ENCODE measurements at places on chromosomes 7 and 10. TPM values are rescaled to one million over a fixed set of nuclear protein-coding genes. Genes with fewer than 3 reads are reported as not detected.

- no peak for DNase-seq
These were observed 57.9 kb downstream of the CUX1 start for GRCh38 chr7:101875283-101875846.

- no peak for DNase-seq
These were observed 69.3 kb downstream of the MTERF1 start for GRCh38 chr7:91811236-91811635.

- DNase-seq, result no peak
These were observed 67.0 kb upstream of the CAV2 start for GRCh38 chr7:116432527-116432916.

- DNase-seq, result no peak
These were observed 89.2 kb downstream of the MACC1 start for GRCh38 chr7:20128001-20128400.

- DNase-seq, result no peak
These were observed 212.2 kb downstream of the CUX1 start for GRCh38 chr7:102029616-102030015.

DNA sequence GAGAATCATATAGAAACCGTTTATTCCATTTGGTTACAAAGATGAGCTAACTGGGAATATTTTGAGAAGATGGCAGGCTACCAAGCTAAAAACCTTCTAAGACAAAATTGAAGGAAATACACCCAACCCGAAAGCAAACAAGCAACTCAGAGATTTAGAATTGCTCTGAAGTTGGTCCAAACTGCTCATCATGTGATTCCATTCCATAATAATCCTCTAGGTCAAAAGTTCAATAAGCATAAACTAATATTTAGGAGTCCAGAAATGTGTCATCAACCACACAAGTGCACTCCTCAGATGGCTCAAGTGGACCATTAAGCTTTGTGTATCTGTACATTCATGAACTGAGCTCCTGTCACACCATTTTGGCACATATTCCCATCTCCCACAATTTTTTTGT, 28.7 kb downstream of the DGKI start:
- no peak for DNase-seq

- DNase-seq, result peak; percentile 12
These were observed 140.6 kb downstream of the ARHGAP22 start for GRCh38 chr10:48464121-48464870.

GRCh38 chr10:6850452-6850851, 270.4 kb upstream of the PRKCQ start:
- DNase-seq, result no peak

DNA sequence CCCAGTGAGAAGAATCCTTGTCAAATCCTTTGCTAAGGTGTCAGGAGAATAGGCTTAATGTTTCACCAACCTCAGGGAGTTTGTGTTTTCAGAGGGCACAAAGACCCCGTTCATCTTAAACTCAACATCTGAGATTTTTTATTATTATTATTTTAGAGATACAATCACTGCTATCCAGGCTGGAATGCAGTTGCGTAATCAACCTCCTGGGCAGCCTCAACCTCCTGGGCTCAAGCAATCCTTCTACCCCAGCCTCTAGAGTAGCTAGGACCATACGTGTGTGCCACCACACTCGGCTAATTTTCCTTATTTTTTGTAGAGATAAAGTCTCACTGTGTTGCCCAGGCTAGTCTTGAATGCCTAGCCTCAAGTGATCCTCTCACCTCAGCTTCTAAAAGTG, 599.2 kb downstream of the KCNMA1 start:
- no peak for DNase-seq

- no peak for DNase-seq
These were observed 654.1 kb downstream of the NRG3 start for GRCh38 chr10:82529062-82529461.

DNA sequence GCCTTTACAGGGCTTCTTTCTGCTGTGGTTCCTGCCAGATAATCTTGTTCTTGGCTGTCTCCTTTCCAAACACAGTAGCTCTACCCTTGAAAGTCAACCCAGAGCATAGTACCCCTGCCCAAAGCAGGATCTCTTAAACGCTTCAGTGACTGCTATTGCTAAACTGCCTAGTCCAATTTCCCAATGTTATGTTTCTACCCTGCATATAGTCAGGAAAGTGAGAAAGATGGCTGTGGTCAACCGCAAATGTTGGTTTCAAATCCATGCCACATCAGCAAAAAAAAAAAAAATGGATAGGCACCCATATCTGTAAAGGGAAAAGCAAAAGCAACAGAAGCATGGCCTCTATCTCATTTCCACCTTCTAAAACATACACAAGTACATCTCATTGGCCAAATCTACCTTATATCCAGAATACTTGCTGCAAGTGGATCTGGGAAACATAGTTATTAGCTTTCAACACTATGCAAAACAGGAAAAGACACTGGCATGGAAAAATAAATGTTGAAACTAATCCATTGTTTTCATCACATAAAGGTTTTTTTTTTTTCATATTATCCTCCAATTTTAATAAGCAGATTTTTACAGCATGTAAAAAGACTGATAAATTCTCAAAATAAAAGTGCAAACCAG, 59.8 kb downstream of the DNAJC1 start:
- no peak for DNase-seq

The BBIP1 gene
- 25.5 TPM for total RNA-seq

The OR6V1 gene
- total RNA-seq, result not detected

The MAGI2 gene
- total RNA-seq, result 7.2 TPM

The CELF2 gene
- total RNA-seq, result 72.5 TPM

The CDC14C gene
- total RNA-seq, result not detected

Measured in left cardiac atrium (tissue), 4 donors.